ENCODE measurements at places on chromosomes 2 and 18.

GRCh38 chr2:158766524-158766923 lies 28.6 kb upstream of the DAPL1 start:
- H3K4me3 ChIP-seq: no peak overlapping the region
- H3K27ac ChIP-seq: peak overlapping the region; percentile 62
- no peaks in the 10 kb centered on the region for H3K36me3 ChIP-seq
- H3K4me1 ChIP-seq: peaks cover 30% of the 10 kb centered on the region
- H3K27me3 ChIP-seq: no peaks in the 10 kb centered on the region

- no peaks in the 10 kb centered on the region for H3K4me1 ChIP-seq
- H3K4me3 ChIP-seq: no peak overlapping the region
- no peak for DNase-seq
Observed at GRCh38 chr2:163664610-163665009, 71.2 kb downstream of the FIGN start.

DNA sequence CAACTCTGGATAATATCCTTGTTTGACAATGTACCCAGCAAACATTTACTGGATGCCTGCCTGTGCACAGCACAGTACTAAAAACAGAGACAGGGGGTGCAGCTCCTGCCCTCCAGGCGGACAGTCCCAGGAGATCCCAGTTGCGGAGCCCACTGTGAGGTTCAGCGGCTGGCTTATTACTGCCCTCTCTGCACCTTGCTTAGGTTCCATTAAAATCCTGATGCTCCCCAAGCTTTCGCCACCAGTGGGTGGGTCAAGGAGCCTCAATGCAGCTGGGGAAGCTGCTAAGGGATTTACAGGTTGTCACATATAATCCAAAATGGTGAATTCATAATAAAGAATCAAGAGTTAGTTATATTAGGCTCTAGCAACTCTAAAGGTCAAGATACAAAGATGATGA lies 38.3 kb downstream of the CRACDL start:
- no peak overlapping the region for H3K4me3 ChIP-seq
- no peaks in the 10 kb centered on the region for H3K36me3 ChIP-seq

- H3K36me3 ChIP-seq: no peaks in the 10 kb centered on the region
- DNase-seq: no peak
- H3K27me3 ChIP-seq: no peaks in the 10 kb centered on the region
- H3K4me3 ChIP-seq: no peak overlapping the region
- no peaks in the 10 kb centered on the region for H3K4me1 ChIP-seq
Observed at GRCh38 chr18:67211646-67212045, 304.9 kb downstream of the DSEL start.

GRCh38 chr2:128563348-128563687 lies 244.7 kb upstream of the HS6ST1 start:
- no peaks in the 10 kb centered on the region for H3K4me1 ChIP-seq
- no peak overlapping the region for H3K27ac ChIP-seq
- H3K36me3 ChIP-seq: no peaks in the 10 kb centered on the region
- no peak overlapping the region for H3K4me3 ChIP-seq
- no peaks in the 10 kb centered on the region for H3K27me3 ChIP-seq
- DNase-seq: no peak

GRCh38 chr2:1782514-1782913 lies 38.2 kb upstream of the PXDN start:
- H3K36me3 ChIP-seq: no peaks in the 10 kb centered on the region
- no peak for DNase-seq
- H3K27ac ChIP-seq: no peak overlapping the region
- peaks cover 26% of the 10 kb centered on the region for H3K27me3 ChIP-seq
- no peak overlapping the region for H3K4me3 ChIP-seq

- H3K36me3 ChIP-seq: no peaks in the 10 kb centered on the region
- no peak overlapping the region for H3K4me3 ChIP-seq
- no peak for DNase-seq
- no peaks in the 10 kb centered on the region for H3K4me1 ChIP-seq
- no peaks in the 10 kb centered on the region for H3K27me3 ChIP-seq
Observed at GRCh38 chr2:38263293-38263692, 113.8 kb downstream of the ATL2 start.

- H3K36me3 ChIP-seq: no peaks in the 10 kb centered on the region
- peaks cover 57% of the 10 kb centered on the region for H3K4me1 ChIP-seq
- peaks cover 25% of the 10 kb centered on the region for H3K27me3 ChIP-seq
- no peak for DNase-seq
Observed at GRCh38 chr2:46870051-46870839, 45.4 kb downstream of the MCFD2 start.

DNA sequence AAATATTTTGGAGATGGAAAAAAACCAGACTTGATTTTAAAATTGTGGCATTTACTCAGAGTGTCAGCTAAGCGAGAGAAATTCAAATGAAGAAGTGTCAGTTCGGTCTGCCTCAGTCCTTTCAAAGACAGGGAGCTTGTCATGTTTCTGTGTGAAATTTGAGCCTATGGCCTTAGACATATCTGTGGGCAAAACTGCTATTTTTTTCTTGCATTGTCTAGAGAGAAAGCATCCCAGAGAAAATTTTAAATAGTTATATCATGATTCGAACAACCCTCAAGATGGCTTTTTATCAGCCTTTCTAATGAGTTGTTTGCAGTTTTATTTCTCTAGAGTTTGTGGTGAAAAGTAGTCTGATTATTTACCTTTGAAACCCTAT lies 50.2 kb upstream of the KCNE4 start:
- H3K36me3 ChIP-seq: no peaks in the 10 kb centered on the region
- H3K27ac ChIP-seq: no peak overlapping the region
- no peaks in the 10 kb centered on the region for H3K27me3 ChIP-seq

- no peak for DNase-seq
- no peak overlapping the region for H3K4me3 ChIP-seq
- H3K4me1 ChIP-seq: no peaks in the 10 kb centered on the region
- H3K27ac ChIP-seq: no peak overlapping the region
Observed at GRCh38 chr18:8397034-8397433, 212.2 kb upstream of the RAB12 start.

DNA sequence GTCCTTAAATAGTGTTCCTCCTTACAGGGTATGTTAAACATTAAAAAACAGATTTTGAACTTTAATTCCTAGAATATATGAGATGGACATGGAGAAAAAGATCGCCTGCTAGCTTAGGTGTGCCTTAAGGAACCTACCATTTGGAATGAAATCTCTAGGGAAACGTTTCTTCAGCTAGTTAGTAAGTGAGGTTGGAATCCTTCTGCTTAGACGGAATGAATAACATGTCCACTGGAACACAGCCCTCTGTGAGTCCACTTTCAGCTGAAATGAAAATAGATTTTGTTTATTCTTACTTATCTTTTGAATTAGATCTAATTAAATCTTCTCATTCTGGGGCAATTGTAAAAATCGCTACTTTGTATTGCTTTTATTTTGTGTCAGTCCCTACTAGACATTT lies 28.4 kb downstream of the NAB1 start:
- no peak overlapping the region for H3K4me3 ChIP-seq
- H3K27ac ChIP-seq: no peak overlapping the region
- H3K4me1 ChIP-seq: peaks cover 7% of the 10 kb centered on the region
- H3K27me3 ChIP-seq: no peaks in the 10 kb centered on the region

GRCh38 chr2:98149333-98149697 lies 62.3 kb downstream of the VWA3B start:
- H3K4me1 ChIP-seq: peaks cover 22% of the 10 kb centered on the region
- H3K4me3 ChIP-seq: peak overlapping the region; percentile 23
- peak overlapping the region; percentile 33 for H3K27ac ChIP-seq
- no peak for DNase-seq
- no peaks in the 10 kb centered on the region for H3K27me3 ChIP-seq

- peaks cover 3% of the 10 kb centered on the region for H3K36me3 ChIP-seq
- H3K27me3 ChIP-seq: no peaks in the 10 kb centered on the region
- peaks cover 8% of the 10 kb centered on the region for H3K4me1 ChIP-seq
- H3K27ac ChIP-seq: no peak overlapping the region
- DNase-seq: no peak
- H3K4me3 ChIP-seq: no peak overlapping the region
Observed at GRCh38 chr2:178473931-178474330, 4.5 kb downstream of the FKBP7 start.

DNA sequence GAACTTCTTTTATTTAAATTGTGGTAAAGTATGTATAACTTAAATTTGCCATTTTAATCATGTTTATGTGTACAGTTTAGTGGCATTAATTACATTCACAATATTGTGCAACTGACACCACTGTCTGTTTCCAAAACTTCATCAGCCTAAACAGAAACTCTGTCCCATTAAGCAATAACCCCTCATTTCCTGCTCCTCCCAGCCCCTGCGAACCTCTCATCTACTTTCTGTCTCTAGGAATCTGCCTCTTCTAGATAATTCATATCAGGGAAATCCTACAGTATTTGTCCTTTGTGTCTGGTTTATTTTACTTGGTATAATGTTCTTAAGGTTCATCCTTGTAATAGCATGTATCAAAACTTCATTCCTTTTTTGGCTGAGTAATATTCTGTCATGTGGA lies 75.1 kb downstream of the BOLA3 start:
- H3K27me3 ChIP-seq: no peaks in the 10 kb centered on the region
- no peak overlapping the region for H3K4me3 ChIP-seq
- H3K36me3 ChIP-seq: no peaks in the 10 kb centered on the region

DNA sequence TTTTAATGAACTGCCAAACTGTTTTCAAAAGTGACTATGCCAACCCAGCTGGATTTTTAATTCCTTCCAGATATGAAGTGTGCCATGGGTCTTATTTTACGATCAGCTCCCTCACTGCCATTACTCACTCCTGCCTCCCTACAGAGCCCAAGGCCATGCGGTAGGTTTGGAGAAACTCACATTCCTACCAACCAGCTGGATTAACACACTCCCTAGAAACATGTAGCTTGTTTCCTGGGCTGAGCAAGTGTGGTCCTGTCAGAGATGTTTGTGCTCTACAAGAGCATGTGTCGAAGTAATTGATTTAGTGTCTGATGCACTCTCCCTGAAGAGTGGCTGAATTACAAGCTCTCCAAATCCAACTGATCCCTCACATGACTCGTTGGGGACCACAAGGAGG lies 82.5 kb downstream of the SPP2 start:
- peak overlapping the region; percentile 12 for H3K27ac ChIP-seq
- no peaks in the 10 kb centered on the region for H3K27me3 ChIP-seq
- peaks cover 3% of the 10 kb centered on the region for H3K4me1 ChIP-seq

DNA sequence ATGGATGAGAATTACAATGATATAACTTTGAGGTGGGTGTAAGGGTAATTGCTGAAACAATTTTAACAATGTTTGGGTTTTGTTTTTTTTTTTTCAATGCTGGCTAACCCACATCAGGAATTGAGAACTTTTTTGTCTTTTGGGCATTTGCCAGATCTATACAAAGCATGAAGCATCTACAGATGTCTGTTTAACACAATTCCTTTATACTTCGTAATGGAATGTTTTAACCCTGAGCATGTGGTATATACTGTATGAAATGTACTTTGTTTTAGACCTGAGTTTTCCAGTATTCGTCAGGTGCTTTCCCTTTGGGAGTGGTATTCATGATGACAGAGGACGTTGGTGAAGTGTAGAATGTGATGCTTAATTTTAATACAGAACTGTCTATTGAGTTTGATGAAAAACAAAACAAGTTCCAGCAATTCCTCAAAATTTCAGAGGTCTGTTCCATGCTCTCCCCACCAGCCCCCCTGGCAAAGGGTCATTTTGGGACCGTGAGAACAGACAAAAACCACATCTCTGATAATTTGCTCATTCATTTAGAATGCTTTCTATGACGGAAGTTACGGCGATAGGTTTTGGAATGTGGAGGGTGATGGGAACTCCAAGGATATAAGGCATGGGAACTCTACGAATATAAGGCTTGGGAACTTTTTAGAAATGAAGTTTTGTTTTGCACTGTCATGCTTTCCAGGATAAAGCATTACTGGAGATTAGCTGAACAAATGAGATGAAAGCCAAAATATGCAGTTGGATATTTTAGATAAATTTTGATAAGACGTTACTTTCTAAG lies 14.1 kb downstream of the LIMS1 start:
- no peak overlapping the region for H3K27ac ChIP-seq
- H3K36me3 ChIP-seq: no peaks in the 10 kb centered on the region
- no peaks in the 10 kb centered on the region for H3K27me3 ChIP-seq
- peaks cover 10% of the 10 kb centered on the region for H3K4me1 ChIP-seq
- no peak overlapping the region for H3K4me3 ChIP-seq
- DNase-seq: no peak

GRCh38 chr2:40259900-40260299 lies 192.0 kb downstream of the SLC8A1 start:
- H3K36me3 ChIP-seq: no peaks in the 10 kb centered on the region
- no peak for DNase-seq
- H3K4me1 ChIP-seq: no peaks in the 10 kb centered on the region
- H3K27ac ChIP-seq: no peak overlapping the region

Measured in esophagus squamous epithelium (tissue), 5 donors.